ENCODE measurements at places on chromosomes 12 and 14.

DNA sequence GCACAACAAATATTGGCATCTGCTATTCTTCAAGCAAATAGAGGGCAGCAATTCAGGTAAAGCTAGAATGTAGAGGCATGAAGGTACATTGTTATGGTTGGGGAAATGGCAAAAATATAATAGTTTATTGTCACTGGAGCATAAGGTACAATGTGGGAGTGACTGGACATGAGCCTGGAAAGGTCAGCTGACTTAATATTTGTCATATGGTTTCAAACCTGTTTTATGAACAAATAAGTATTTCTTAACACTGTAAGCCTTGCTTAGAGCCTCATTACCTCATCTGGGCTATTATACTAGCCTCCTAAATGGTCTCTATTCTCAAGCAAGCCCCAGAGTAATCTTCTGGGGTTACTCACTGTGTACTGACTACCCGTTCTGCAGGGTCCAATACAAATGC, 33.7 kb downstream of the FAM177A1 start:
- no peak for DNase-seq

- DNase-seq = no peak
Measured at GRCh38 chr14:98947911-98948595, 323.9 kb downstream of the BCL11B start.

DNA sequence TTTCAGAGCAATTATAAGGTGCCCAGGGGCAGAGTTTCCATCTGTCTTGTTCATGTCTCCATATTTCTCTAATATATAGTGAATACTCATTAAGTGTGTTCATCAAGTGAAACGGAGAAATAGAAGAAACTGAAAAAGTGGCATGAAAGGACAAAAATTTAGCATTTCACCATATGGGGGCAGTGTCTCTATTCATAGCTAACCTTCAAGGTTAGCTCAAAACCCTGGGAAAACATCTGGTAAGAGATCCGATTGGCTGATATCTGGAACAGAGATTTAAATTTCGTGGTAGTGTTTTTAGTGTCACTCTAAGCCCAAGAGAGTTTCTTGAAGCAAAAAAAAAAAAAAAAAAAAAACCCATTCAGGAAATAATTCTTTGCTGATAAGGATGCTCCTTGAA, 367.5 kb downstream of the DAD1 start:
- no peak for DNase-seq

DNA sequence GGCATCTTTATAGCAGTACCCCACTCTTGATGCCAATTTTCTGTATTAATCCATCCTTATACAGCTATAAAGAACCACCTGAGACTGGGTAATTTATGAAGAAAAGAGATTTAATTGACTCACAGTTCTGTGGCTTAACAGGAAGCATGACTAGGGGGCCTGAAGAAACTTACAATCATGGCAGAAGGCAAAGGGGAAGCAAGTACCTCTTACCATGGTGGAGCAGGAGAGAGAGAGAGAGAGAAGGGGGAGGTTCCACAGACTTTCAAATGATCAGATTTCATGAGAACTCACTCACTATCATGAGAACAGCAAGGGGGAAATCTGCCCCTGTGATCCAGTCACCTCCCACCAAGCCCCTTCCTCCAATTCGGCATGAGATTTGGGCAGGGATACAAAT, 84.4 kb downstream of the SLC24A4 start:
- no peak for DNase-seq

DNA sequence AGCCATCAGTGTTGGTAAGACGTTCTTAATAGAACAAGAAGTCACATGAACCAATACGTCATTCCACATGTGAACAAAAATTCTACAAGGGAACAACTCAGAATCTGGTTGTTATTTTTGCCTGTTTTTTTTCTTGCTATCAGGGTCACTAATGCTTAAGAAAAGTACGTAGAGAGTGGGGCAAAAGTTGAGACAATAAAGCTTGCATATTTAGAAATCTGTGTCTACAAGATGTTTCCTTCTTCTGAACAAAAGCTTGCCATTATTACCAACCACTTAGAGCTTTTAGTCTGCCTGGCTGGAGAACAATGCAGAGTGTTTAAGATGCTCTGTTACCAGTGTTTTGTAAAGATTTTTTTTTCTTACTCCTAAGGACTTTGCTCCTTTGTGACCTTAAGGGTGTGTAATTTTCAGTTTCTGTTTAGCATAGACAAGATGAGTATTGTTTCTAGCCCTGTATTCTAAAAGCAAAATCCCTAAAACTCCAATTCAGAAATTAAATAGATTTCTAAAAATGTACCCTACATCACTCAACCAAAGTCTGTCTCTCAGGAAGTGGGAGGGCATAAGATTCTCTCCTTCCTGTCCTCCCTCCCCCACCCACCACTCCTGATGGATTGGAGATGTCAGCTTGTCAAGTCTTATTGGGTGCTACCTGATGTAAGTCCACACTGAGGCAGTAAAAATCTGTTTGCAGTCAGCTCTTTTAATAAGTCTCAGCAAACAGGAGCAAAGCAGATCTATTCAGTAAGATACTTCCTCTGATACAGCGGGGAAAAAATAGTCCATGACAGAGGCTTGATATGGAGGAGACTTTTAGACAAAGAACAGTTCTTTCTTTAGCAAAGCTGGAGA, 267.6 kb downstream of the GRIN2B start:
- no peak for DNase-seq

DNA sequence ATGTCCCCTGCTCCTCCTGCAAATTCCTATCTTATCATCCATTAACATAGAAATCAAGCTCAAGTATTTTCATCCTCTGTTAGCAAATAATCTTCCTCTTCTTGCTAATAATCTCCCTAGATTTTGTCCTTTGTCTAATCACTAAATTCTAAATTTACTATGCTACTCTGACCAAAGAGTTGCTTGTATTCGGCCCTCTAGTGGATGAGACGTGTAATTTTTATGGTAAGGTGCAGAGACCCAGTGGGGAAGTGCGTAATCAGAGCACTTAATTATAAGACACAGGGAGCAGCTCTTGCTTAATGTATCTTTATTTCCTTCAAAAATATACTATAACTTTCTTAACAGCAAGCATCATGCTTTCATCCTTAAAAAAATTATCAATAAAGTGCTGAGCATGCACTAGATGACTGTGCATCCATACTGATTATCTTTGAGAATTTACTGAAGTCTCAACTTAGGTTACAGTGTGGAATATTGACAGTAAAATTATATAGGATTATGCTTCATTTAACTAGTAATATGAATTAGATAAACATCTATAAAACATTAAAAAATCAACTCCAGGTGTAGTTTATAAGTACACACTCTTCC, 212.6 kb downstream of the SLC16A7 start:
- no peak for DNase-seq

DNA sequence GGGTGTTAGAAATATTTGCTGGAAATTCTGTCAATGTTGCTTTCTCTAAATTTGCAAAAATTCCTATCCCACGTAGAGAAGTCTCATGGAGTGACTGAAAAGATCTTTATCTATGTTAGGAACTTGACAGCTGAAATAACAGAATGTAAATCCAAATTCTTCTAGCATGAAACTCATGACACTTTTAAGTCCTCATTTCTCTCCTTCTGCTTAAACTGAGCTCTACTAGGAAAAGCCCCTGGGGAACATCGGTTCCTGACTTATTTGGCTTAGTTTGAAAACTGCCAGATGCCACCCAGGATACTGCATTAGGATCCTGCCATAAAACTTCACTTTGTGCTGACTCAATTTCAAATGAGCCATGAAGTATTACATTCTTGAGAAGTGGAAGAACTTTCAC, 426.0 kb downstream of the GALC start:
- DNase-seq = no peak

DNA sequence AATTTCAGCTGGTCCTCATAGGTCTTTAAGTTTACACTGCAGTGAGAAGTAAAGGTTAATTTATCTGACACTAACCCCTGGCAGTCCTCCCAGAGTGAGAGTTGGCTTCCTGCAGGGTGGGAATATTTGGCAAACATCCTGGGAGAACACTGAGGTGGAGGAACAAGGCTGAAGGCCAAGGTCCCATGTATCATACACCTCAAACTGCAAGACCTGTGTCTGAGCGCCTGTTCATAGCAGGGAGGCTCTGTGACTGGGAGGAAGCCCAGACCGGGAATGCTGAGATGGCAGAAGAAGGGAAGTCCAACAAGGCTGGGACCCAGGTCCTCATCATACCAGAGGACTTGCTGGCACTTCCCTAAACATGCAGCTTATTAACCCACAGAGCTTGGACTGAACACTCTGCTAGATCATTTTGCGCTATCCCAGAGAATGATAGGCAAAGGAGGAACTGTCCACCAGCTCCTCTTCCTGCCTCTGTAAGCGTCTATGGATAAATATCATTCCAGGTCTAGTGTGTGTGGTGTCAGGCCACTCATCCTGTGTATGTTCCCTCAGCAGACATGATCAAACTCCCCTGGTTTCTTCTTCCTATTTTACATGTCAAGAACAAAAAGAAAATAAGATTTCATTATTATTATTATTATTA, 199.6 kb upstream of the CNOT2 start:
- no peak for DNase-seq

DNA sequence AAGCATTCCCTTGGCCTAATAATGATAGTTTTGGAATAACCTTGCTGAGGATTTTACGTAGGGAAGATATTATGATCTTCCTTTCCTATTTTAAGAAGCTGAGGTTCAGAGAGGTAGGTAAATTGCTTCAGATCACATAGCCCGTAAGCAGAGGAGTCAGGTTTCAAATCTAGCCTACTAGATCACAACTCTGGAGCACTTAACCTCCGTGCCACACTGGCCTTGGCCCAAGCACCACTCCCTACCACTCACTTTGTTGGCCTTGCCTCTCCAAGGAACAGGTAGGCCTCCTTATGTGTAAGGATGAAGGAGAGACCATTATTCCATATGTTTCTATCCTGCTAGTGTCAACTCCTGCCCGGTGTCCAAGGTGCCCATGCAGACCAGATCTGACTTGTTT, 12.4 kb upstream of the ACOT1 start:
- DNase-seq = no peak

DNA sequence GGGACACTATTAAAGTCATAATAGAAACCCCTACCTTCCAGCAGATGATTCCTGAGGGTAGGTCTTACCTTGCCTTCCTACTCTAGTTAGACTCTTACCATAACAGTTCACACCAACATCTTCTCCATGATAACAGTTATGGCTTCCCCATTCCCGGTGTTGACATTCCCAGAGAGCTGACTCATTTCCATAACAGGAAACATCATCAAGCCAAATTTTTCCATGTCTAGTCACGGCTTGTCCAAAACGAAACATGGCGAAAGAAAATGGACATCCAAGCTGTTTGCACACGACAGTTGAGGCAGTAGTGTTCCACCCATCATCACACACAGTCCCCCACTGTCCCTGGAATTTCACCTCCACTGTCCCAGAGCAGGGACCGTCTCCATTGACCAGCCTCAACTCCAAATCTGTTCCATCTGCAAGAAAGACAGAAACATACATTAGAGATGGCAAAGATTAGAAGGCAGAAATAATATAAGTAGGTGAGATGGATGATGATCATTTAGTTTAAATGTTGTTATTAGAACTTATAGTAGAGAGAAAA, 10.6 kb downstream of the CD163L1 start:
- DNase-seq = no peak

- no peak for DNase-seq
Measured at GRCh38 chr12:66156654-66157053, 13.1 kb downstream of the TMBIM4 start.

DNA sequence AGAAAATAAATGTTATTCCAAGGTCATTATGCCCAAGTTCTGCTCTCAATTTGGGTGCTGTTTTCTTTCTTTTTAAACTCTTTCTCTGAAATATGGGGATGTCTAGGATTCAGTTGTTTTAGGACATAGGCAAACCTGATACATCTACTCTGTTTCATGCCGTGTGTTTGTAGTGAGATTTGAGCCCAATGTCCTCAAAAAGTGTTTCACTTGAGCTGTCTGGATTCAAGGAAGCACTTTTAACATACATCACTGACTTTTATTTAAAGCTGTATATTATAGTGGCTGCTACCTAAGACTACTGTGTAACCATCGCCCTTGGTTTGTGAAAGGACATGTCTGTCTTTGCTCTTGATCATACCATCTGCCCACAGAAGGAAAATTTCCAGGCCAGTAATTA, 709.3 kb upstream of the STXBP6 start:
- no peak for DNase-seq

GRCh38 chr14:33900706-33901105, 50.2 kb downstream of the EGLN3 start:
- DNase-seq = no peak

GRCh38 chr12:69097619-69098368, 141.6 kb upstream of the CPSF6 start:
- no peak for DNase-seq

DNA sequence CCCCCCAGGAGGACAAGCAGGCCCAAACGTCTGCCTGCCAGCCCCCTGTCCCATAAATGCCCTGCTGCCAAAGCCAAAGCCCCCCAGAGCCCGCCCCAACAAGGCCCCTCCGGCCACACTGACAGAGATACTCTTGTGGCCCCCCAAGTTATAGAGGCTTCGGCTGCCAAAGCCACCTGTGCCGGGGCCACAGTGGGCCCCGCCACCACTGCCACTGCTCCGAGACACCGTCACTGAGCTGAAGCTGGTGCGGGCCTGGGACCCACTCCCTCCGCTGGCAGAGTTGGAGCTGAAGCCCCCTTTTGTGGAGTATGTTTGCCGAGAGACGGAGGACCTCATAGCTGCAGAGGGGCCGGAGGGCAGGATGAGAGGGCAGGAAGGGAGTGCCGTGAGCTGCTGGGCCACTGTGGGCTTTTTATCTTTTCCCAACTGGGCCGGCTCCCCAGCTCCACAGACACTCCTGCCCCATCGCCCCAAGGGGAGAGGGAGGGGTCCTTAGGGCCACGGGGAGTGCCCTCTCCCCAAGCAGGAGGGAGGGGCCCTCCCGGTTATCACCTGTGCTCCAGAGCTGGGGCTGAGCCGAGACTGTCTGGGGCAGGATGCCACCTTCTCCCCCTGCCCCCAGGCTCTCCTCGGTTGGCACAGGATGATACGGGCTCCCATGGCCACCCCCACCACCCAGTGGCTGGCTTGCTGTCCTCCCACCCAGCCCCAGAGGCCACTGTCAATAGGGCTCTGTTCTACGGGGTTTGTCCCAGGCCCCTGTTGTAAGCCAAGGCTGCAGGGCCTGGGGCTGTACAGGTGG, at the start of gene KRT79:
TSS of gene KRT79 (minus strand) at position 390 of the 805 bp plus-strand sequence. CDS start at position 339, 51 bp downstream.
- DNase-seq = no peak

DNA sequence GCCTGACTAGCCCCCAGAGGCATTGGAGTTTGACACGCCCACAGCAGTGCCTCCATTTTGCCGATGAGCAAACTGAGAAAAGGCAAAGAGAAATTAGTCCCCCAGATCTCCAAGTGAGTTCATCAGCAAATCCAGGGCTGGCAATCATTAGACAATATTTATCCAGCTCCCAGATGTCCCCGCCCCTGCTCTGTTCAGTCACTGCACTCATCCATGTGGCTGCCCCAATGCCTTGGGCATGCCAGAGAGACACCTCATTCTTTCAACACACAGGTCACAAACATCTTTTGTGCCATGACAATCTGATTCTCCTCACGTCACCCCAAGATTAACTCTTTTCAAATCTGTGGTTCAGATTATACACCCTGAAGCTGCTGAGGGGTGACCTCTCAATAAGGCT, 43.5 kb downstream of the DPF3 start:
- no peak for DNase-seq

Measured in NCI-H1048 (cell line).